Thoracic aorta (tissue), 2 donors: ENCODE measurements at places on chromosomes 4 and X. TPM values are rescaled to one million over a fixed set of nuclear protein-coding genes. Genes with fewer than 3 reads are reported as not detected.

- no peak for DNase-seq
Measured at GRCh38 chr4:90474484-90474883, 347.3 kb downstream of the CCSER1 start.

- DNase-seq = no peak
Measured at GRCh38 chrX:45347877-45348276, 147.2 kb upstream of the DIPK2B start.

DNA sequence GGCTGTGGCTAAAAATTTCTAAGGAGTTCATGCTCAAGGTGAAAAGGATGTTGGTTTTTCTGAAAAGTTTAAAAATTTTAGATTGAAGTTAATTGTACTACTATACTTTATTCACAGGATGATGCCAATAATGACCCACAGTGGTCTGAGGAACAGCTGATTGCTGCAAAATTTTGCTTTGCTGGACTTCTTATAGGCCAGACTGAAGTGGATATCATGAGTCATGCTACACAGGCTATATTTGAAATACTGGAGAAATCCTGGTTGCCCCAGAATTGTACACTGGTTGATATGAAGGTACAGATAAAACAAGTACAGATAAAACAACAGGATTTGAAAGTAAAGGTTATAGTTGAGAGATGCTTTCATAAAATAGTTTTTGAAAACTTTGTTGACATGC is 12.2 kb downstream of the PAICS start:
- no peak for DNase-seq

GRCh38 chr4:17285747-17286146 is 226.1 kb downstream of the QDPR start:
- DNase-seq = no peak

DNA sequence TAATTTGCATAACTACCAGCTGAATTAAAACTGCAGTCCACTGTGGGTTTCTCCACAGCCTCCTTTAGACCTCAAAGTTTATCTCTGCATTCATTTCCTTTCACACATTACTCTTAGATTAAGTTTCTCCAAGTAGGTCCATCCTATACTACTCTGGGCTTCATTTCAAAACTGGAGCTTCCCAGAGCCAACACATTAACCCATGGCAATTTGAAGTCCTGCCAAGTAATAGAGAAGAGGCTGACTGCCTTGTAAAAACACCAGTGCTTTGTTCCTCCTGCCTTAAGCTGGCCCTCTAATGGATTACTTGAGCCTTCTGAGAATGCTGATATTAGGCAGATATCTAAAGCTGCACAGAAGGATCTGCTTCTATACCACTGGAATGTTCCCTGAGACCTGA is 997.2 kb upstream of the SLIT2 start:
- DNase-seq = no peak

- no peak for DNase-seq
Measured at GRCh38 chrX:118675326-118675965, 52.0 kb upstream of the IL13RA1 start.

- DNase-seq = no peak
Measured at GRCh38 chr4:173293663-173294062, 40.5 kb downstream of the HMGB2 start.

DNA sequence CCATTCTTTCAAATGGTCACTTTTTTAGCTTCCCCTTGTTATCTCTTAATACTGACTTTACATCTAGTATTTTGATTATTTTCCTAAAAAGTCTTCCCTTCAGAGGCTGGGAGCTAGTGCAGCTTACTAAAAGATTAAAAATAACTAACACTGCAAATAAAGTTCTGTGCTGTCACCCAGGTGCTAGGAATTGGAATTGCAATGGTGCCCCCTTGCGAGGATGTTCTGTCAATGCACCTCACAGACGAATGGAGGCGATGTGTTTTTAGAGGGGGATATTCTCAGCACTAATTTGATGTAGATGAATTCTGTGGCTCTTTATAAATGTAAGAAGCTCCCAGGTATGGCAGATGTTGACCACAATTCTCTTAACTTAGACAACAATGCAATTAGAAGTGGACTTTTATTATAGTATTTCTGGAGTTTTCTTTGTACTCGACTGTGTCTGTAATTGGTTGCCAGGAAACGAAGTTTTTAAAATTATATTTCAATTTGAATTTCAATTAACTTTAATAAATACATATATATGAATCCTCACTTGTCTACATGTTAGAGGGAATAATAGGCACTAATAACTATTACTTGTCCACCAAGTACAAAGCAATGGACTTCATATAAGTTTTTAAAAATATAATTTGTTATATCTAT is 22.0 kb upstream of the SMIM31 start:
- DNase-seq = no peak

GRCh38 chr4:11158971-11159370 is 269.7 kb downstream of the HS3ST1 start:
- DNase-seq = no peak

- no peak for DNase-seq
Measured at GRCh38 chr4:121822047-121822446, 1.6 kb downstream of the CCNA2 start.

GRCh38 chr4:88275516-88275915 is 8.8 kb downstream of the PPM1K start:
- no peak for DNase-seq

DNA sequence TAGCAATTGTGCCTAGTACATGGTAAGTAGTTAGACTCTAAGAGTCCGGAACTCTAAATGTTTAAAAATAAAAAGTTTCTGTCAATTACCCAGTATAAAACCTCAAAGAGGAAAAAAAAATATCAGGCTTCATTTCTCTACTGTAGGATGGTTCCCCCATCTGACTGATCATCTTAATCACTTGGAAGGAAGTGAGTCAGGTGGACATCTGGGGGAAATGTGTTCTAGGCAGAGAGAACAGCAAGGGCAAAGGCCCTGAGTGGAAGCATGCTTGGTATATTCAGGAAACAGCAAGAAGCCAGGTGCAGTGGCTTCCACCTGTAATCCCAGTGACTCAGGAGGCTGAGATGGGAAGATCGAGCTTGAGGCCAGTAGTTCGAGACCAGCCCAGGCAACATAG is 2.9 kb upstream of the EIF1AX start:
- DNase-seq = no peak

GRCh38 chr4:169369634-169370033 is 98.9 kb upstream of the SH3RF1 start:
- DNase-seq = no peak

DNA sequence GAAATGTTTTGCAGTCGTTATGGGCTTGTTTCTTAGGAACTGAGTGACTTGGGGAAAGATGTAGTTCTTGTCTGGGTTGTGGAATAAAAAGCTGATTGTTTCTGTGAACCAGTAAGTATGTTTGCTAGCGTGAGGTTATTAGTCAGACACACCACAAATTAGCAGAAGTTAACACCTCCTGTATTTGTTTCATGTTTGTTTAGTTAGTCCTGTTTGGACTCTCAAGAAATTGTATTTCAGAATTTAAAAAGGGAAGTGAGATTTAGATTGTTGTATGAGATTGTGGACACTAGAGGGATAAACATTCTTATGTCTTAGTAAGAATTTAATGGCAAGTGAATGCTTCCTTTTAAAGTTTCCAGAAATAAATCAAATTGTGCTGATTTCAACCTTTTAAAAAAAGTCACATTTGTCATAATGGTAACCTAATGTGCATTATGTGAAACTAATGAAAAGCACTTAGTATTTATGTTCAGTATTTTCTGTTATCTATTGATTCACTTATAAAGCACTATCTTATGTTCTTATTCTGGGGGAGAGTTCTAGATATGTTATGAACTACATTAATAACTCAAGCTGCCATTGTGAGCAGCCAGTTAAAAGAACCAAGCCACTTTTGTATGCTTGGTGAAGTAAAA is 25.6 kb downstream of the ATP10D start:
- DNase-seq = no peak

GRCh38 chr4:174244441-174244840 is 39.0 kb downstream of the FBXO8 start:
- no peak for DNase-seq

DNA sequence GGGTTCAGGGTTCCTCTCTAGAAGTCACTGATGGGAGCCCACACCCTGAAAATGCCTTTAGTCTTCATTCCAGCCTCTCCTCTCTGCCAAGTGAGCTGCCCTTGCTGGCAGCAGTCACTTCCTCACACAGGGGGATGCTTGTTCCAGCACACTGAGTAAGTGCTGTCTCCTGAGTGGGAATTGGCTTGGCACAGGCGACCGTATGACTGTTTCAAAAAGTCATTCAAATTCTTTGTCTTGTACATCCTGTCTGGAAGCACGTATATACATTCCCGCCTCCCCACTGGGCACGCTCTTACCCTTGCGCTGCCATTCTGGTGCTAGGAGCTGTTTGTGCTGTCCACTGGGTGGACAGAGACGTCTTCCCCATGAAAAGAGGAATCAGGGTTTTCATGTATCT is 40.2 kb upstream of the CD99 start:
- no peak for DNase-seq

Gene LANCL3
- 0.99 TPM for total RNA-seq

Gene TMEM156
- not detected for total RNA-seq

Gene SNCA
- total RNA-seq = 14.3 TPM

Gene SRPX2
- 60.7 TPM for total RNA-seq

Gene BLOC1S4
- 18.1 TPM for total RNA-seq
